Right lung (tissue), 10 donors: ENCODE measurements at places on chromosomes 13 and 19.

- DNase-seq: no peak
Observed at GRCh38 chr13:80217614-80218456, 123.1 kb downstream of the SPRY2 start.

DNA sequence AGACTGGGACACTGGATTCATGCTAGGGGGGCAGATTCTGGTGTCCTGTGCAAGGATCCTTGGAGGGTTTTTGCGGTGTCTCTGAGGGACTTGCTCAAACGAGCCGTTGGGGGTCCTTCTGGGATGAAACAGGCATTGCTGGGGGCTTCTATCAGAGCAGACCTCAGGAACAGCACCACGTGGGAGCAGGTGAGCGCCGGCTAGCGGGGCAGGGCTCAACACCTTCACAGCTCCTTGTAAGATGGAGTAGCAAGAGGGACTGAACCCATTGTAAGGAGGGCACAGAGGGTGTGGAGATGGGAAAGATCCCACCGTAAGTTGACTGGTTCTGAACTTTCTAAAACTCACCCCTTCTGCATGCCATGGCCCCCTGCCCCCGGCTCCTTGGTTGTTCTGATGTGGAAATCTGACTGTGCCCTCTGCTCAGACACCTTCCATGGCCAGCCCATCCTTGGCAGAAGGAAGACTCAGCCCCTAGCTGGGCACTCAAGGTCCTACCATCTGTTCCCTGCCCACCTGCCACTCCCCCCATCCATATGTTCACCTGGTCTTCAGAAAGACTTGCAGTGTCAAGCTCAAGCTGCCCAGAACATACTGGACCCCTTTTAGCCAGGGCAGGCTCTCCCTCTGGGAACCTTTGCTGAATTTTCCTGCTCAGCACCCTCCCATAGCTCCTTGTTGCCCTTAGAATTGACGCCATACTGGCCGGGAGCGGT lies 1.2 kb downstream of the SLC27A1 start:
- no peak for DNase-seq

- peak; percentile 42 for DNase-seq
Observed at GRCh38 chr13:98482476-98483444, 94.1 kb downstream of the STK24 start.

DNA sequence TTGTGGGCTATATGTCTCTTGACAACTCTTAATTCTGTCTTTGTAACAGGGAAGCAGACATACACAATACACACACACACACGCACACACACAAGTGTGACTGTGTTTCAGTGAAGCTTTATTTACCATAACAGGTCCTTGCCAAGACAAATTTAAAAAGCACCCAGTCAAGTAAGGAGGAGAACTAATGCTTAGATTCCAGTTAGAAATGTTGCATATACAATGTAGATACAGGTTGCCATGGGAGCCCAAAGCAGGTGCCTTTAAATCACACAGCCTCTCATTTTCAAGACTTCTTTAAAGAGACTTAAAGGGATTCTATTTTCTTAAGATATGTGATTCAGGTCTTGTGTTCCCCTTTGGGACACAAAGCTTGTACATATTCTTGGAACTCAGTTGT lies 1551.9 kb downstream of the EFNB2 start:
- no peak for DNase-seq

DNA sequence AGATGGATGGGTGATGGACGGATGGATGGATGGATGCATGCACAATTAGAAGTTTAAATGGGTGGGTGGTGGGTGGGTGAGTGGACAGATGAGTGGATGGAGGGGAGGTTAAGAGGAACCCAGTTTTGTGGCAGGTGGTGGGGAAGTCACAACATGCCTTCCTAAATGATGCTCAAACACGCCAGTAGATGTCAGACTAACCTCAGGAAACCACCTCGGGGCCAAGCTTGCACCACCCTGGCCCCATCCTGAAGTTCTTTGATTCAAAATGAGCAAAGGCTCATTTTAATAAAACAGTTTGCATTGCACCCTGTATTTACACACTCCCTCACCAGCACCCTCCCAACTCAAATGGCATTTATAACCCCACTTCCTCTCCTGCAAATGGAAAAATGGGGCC lies 91.4 kb upstream of the CACNA1A start:
- DNase-seq: peak; percentile 43

GRCh38 chr13:98599502-98600328 lies 22.8 kb upstream of the STK24 start:
- no peak for DNase-seq

DNA sequence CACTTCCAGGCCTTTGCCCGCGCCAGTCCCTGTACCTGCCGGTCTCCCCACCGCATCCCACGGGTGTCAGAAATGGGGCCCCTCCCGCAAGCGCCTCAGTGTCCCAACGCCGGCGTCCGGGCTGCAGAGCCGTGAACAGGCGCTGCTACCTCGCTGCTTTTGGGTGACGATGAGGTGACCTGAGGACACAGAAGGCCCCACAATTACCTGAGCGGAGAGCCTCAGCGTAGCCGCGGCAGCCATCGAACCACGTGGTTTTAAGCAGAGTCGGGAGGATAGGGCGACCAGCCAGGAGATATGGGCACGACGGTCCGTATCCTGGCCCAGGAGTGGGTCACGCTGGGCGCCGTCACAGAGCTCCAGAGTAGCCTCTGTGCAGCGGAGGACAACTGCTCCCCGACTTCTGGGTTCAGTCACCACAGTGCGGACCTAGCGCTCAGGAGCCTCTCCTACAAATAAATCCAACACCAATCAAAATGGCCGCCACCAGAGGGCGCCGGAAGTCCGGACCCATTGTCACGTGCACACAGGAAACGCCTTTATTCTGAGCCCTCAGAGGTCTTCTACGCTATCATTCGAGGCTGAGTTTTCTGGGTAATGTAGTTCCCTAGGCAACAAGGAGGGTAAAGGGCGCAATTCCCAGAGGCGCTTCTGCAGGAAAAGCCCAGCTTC lies at the start of gene ZNF814:
ZNF814 (minus strand) TSS at position 478 of the 672 bp plus-strand sequence; CDS start at position 243, 235 bp downstream.
- peak; percentile 81 for DNase-seq

DNA sequence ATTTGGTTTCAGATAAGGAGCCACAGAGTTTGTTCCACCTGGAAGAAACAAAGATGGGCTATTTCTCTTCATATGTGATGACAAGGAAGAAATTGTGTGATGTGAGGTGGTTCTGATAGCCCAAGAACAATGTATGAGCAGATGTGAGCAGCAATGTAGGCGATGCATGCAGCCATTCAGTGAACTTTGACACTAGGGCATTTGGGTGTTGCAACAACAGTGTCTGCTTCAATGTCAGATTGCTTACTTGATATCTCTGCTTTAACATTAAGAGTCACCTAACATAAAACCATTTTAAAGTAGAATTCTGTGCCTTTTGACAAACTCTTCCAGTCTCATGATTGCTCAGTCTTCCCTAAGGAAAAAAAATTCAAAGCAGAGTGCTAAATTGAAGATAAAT lies 865.4 kb downstream of the SLITRK6 start:
- no peak for DNase-seq

- DNase-seq: no peak
Observed at GRCh38 chr19:23769691-23770468, 11.2 kb upstream of the ZNF681 start.

DNA sequence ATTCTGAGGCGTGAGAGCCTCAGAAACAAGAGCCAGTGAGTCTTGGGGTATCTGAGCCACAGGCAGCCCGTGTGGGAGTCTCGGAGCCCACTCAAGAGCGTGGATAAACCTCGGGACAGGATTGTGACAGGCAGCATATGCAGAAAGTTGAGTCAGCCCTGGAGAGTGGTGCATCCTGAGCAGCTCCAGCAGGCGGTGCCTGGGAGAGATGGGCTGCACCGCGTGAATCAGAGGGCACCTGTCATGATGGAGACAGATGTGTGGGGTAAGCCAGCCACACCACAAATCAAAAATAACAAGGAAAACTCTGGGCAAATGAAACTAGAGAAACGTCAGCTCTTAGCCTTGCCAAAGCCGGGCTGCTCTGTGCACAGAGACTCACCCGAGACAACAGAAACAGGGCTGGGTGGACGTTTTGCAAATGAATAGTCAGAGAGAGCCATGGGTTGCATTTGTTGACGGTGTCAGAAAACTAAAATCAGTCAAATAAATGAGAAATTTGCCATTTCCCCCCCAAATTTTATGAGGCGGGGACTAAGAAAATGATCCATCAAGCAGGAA lies 30.0 kb upstream of the POP4 start:
- no peak for DNase-seq

DNA sequence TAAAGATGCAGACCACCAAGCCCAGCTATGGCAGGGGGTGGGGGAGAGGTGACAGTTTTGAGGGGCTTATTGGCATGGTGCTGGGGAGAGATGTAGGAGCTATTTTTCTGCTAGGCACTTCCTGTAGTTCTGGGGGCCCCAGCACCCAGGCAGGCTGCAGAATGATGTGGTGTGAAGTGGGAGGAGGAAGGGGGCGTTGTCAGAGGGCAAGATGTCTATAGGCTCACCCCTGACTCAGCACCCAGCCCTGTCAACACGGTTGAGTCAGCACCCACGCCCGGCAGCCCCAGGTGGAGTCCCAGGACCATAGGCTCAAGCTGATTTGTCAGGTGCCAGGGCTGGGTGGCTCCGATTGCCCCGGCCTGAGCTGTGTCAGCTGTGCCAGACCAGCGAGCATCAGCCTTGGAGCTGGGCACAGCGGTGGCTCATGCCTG lies 5.8 kb downstream of the KLF2 start:
- DNase-seq: no peak

GRCh38 chr19:16446724-16447368 lies 24.9 kb downstream of the EPS15L1 start:
- peak; percentile 80 for DNase-seq

DNA sequence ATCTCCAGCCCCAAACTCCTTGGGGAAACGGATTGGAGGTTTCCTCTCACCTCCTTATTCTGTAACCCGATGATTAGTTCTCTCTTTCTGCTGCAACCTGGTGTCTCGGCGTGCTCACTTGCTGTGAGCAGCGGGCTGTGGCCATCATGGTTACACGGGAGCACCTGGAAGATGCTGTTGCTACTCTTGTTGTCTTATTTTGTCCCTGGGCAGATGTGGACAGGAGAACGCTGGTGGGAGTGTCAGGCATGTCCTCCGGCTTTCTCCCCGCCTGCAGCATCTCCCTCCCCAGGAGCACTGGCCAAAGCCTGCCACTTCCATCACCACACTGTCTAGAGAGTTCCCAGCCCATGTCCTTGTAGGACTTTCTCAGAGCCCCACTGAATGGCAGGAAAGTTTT lies 211.8 kb upstream of the ZNF536 start:
- DNase-seq: no peak

- no peak for DNase-seq
Observed at GRCh38 chr13:30196025-30196424, 111.3 kb downstream of the KATNAL1 start.

DNA sequence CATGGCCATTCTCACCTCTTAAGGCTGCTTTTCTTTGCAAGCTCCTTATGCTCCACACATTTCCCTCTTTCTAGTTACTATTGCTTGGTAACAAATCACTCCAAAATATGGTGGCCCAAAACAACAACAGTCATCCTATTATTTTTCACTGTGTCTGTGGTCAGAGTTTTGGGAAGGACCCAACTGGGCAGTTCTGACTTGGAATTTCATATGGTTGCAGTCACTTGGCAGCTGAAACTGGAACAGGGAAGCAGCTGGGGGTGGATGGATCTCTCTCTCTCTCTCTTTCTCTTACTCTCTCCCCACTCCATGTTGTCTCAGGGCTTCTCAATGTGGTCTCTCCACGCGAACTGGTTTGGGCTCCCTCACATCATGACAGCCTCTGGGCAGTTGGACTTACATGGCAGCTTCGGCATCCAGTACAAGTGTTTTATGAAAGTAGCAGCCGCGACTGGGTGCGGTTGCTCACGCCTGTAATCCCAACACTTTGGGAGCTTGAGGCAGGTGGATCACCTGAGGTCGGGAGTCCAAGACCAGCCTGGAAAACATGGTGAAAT lies 39.6 kb downstream of the NUMBL start:
- peak; percentile 63 for DNase-seq

DNA sequence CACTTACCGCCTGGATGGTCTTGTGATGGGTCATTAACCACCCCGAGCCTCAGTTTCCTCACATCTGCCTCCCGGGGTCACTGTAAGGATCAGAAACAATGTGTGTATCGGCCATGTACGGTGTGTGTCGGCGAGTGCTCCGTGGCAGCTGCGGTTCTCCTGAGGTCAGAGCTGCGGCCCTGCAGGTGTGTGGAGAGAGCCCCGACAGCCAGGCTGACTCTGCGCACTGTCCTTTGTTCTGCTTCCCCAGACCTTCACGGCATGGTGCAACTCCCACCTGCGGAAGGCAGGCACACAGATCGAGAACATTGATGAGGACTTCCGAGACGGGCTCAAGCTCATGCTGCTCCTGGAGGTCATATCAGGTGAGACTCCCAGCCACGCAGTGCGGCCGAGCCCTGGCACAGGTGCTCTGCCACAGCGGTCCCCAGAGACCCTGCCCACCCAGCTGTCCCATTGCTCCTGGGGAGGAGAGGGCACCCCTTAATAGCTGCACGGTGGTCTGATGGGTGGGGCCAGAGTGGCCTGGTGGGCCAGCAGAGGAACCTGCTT lies 43.8 kb downstream of the CAPN12 start:
- no peak for DNase-seq

DNA sequence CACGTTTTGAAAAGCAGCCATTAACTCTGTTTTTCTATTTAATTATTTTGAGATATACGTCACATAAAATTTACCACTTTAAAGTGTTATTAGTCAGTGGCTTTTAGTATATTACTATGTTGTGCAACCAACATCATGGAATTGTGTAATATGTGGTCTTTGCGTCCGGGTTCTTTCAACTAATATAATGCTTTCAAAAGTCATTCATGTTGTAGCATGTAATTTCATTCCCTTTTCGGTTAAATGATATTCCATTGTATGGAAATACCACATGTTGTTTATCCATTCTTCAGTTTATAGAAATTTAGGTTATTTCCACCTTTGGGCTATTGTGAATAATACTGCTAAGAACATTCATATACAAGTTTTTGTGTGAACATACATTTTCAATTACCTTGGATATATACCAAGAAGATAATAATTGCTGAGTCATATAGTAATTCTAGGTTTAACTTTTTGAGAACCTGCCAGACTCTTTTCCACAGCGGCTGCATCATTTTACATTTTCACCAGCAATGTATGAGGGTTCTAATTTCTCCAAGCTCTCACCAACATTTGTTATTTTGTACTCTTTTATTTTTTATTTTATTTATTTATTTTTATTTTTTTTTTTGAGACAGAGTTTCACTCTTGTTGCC lies 28.1 kb upstream of the CLDN10 start:
- DNase-seq: no peak

DNA sequence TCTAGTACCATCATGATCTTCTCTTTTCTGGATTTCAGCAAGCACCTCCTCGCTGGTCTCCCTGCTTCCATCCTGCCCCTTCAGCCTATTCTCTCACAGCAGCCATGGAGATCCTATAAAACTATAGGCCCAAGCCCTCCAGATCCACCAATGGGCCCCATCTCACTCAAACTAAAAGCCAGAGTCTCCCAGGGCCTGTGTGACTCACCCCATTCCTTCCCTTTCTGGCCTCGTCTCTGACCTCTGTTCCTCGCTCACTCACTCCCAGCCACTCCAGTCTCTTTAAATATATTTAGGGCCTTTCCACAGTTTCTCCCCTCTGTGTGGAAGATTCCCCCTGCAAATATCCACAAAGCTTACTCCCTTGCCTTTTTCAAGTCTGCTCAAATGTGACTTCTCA lies 89.7 kb downstream of the HSPH1 start:
- DNase-seq: no peak
